ENCODE measurements at places on chromosomes 2 and 18. TPM values are rescaled to one million over a fixed set of nuclear protein-coding genes. Genes with fewer than 3 reads are reported as not detected.

IFIH1 gene
- 7.0 TPM for total RNA-seq

GREB1L gene
- total RNA-seq, result 12.2 TPM

GRCh38 chr2:25240636-25241035 is 72.3 kb upstream of the POMC start:
- DNase-seq, result no peak
- H3K36me3 ChIP-seq, result no peaks in the 10 kb centered on the region
- H3K4me1 ChIP-seq, result no peaks in the 10 kb centered on the region

DNA sequence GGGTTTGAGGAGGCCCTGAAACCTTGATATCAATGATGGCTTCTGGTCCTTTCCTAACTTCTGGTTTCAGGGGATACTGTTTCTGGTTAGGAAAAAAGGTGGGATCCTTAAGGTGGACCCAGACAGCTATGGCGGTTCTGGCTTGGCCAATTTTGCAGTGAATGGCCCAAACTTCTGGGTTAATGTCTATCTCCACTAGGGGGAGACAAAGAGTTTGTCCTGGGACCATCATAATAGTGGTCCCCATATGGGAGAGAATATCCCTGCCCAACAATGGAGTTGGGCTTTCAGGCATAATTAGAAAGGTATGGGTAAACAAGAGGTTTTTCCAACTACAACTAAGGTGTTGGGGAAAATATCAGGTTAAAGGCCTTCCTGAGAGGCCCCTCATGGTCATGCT is 273.5 kb downstream of the CALCRL start:
- no peaks in the 10 kb centered on the region for H3K36me3 ChIP-seq
- H3K27ac ChIP-seq, result no peak overlapping the region
- H3K27me3 ChIP-seq, result no peaks in the 10 kb centered on the region
- H3K4me1 ChIP-seq, result no peaks in the 10 kb centered on the region
- no peak overlapping the region for H3K4me3 ChIP-seq

DNA sequence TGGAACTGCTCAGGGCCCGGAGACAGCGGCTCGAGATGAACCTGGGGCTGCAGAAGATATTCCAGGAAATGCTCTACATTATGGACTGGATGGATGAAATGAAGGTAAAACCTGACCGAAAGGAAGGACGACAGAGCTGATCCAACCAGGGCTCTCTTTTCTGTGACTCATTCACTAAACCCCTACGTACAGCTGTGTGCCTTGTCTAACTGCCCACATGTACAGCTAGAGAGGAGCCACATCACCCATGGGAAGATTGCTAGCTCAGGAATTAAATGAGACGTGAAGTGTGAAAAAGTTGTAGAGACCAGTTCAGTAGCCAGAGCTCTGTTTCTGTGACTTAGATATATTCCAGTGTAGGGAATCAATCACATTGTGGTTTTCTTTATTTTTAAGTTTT is 97.3 kb upstream of the EML6 start:
- H3K27me3 ChIP-seq, result no peaks in the 10 kb centered on the region
- DNase-seq, result no peak
- H3K4me3 ChIP-seq, result no peak overlapping the region

DNA sequence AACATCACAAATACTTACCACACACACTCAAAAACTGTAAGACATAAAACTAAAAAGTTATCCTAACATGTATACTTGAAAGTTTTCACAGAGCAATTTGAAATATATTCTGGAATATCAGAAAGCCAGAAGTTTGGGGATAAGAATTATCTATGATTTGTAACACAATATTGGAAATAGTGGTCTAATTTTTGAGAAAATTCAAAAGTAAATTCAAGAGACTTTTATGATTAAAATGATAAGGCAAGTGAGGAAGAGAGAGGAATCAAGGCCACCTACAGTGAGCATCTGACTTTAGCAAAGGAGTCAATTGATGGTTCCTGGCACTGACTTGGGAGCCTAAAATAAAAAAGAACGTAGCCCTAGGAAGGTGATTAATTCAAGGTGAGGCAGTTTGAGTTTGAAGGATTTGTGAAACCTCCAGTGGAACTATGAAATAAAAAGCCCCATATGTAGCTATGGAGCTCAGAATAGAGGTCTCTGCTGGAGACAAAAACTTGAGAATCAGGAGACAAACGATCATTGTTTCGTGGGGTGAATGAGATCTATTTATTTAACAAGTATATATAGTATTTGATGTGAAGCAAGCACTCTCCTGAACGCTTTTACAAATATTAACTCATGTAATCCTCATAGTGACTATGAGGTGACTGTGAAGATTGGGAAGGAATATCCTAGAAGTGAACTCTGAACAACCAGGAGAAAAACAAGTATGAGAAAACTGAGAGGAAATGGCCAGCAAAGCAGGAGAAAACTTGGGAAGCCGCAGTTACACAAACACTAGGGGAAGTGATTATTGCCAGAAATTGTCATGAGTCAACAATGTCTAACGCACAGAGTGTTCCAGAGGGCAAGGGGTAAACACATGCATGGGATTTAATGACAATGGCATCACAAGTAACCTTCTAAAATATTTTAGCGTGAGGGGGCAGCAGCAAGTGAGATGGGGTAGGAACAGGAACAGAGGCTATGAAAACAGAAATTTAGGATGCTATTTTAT is 12.8 kb downstream of the TFPI start:
- peaks cover 50% of the 10 kb centered on the region for H3K4me1 ChIP-seq
- peak overlapping the region; percentile 17 for H3K4me3 ChIP-seq
- H3K27me3 ChIP-seq, result no peaks in the 10 kb centered on the region
- peak; percentile 74 for DNase-seq
- H3K36me3 ChIP-seq, result no peaks in the 10 kb centered on the region

Measured in HCT116 (cell line).